ENCODE measurements at places on chromosomes 12 and 14.

- DNase-seq = peak; percentile 56
These were observed 714 bp upstream of the PSMC6 start for GRCh38 chr14:52706286-52706685.

DNA sequence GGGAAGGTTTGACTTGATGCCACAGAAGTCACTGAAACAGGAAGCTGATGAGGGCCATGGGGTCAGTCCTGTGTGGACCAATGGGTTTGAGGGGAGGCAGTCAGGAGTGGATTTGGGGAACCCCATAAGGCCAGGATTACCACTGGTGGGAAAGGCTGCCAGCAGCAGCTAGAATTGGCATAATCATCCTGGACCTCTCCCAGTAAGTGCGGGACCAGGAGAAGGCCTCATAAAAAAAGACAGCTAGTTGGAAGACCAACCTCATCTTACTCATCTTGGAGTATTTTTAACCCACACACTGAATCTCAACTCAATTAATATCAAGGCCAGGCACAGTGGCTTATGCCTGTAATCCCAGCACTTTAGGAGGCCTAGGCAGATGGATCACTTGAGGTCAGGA, 22.7 kb downstream of the TBX3 start:
- no peak for DNase-seq

DNA sequence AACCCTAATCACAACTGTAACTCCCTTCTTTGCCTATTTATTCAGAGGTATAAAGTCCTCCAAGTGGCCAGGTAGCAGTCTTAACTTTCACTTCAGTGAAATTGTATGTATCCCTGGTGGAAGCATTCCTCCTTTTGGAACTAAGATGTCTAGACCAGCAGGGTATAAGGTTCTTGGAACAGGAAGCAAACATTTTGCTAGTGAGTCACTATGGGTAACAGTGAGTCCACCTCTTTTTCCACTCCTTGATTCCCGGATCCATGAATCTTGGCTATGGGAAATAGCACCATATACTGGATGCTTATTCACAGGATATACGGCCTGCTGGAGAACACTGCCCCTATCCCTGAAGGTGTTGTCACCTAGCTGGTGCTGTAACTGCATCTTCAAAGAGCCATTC, 80.2 kb downstream of the KCNA5 start:
- no peak for DNase-seq

DNA sequence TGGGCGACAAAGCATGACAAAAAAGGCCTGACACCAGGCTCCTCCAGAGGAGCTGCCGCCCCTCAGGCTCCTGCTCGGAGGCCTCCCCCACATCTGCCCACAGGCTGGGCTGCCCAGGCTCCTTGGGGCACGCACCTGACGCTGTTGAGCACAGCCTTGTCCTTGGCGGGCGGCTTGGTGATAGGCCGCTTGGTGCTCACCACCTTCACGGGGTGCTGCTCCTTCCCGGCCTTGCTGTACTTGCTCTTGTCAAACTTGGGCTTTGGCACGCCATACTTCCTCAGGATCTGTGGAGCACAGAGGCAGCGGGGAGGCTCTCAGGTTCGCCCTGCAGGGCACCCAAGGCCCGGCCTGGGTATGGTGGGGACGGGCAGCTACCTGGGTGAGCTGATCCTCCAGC, 53.4 kb downstream of the TRAFD1 start:
- no peak for DNase-seq

DNA sequence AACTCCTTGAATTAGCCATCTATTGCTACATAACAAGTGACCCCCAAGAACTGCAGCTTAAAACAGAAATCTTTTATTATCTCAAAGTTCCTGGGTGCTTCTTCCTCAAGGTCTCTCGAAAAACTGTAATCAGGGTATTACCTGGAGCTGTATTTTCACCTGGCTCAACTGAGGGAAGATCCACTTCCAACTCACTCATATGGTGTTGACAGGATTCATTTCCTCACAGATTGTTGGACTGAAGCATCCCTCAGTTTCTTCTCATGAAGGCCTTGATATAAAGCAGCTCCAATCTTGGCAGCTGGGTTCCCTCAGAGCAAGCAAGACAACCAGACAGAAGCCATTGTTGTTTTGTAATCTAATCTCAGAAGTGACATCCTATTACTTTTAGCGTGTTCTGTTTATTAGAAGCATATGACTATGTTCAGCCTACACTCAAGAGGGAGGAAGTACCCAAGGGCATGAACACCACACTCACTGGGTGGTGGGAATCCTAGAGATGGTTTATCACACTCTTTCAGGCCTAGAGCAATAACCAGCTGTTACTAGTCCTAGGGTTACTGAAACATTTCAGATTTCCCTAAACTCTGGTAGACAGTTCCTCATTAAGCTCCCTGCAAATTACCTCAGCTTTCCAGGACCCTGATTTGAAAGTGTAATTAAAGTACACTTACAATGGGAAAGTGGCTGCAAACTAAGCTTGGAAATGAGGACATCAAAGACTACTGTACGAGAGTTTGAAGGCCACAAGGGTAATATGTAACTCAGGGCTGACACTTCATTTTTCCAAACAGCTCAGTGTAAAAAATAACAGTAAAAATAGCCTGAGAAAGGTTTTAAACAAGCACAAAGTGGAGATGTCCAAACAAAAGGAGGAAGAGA, 222.2 kb downstream of the SEC23A start:
- DNase-seq = no peak

DNA sequence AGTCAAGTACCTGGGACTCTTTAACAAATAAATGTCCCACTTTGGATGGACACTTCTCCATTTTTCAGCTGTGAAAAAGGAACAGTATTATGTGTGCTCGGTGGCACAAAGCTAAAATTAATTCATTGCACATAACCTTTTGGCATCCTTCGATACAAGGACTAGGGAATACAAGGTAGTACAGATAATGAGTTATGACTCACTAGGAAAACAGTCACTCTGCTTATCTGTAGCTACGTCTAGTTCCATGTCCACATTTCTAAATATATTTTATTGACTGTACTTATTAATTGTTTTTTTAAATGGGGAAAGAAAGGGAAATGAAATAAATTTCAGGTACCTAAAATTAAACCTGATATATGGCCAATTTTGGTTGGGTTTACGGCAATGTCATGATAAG, 35.2 kb upstream of the RIC8B start:
- DNase-seq = no peak

- DNase-seq = no peak
These were observed 40.6 kb upstream of the CDKN3 start for GRCh38 chr14:54356172-54356571.

DNA sequence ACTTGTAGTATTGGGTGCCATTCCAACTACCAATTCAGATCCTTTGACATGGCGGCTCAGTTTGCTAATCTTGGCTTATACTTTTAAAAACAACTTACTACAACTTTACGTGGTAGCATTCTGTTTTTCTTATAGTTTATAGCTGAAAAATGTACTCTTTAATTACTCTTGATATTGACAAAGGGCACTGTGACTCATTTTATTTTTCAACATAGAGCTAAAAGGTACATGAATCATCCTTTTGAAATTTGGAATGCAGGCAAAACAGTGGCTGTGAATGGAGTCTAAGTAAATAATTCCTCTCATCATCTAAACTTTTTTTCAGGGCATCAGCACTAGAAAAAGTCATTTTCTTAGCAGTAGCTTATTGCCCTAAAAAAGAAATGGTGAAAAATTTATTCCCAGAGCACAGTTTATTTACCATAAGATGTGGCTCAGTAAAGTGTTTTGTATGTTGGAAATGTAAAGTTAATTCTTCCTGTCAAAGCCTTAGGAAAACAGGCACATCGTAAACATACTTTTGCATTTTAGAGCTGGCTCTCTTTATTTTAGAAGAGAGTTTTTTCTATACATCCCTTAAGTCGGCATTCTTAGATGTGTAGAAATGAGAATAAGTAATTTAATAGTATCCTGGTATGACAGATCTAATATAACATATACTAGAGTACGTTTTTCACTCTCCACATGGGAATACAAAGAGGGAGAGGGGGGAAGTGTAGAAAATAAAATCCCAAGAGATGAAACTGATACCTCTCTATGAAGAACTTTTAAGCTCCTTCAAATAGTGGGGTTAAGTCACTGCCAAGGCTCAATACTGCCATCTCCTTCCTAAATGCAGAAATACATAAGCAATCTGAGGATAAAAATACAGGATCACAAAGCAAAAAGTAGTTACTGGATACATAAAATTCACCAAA, 55.2 kb downstream of the SLC25A21 start:
- no peak for DNase-seq

- no peak for DNase-seq
These were observed 1.7 kb upstream of the KLRG1 start for GRCh38 chr12:8987685-8988084.

DNA sequence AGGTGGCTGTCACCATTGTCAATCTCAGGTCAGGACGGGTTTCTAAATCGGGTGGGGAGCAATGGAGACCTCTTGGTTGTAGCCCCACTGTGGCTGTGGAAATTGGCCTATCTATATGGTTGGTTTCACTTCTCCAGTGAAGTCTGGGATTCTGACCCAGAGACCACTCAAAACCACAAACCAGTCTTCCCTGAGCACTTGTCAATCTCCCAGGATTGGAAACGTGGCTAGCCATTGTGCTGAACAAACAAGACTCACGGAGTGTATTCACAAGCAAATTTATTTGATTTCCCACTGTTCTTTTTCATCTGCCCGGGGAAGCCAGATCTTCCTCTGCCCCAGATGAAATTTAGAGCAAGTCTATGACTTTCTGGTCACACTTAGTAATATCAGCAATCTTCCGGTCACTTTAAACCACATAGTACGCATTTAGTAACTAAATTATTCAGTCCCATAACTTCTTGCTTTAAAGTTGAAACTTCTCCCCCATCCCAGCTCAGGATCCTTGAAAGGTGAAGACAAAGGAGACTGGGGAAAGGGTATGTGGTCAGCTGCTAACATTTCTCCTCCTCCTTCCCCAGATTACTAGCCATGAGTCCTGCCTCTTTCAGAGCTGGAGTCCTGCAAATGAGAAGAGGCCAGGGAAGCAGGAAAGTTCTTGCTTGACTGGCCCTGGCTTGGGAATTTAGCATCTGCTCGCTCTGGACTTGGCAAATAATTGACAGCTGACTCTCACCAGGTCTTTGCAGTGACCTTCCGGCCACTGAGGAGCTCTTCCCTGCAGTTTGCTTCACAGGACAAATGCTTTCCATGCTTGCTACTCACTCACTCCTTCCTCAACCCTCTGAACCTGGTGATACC, 123.2 kb upstream of the MAX start:
- no peak for DNase-seq

- DNase-seq = no peak
These were observed 25.1 kb downstream of the KCNC2 start for GRCh38 chr12:75184516-75184915.

DNA sequence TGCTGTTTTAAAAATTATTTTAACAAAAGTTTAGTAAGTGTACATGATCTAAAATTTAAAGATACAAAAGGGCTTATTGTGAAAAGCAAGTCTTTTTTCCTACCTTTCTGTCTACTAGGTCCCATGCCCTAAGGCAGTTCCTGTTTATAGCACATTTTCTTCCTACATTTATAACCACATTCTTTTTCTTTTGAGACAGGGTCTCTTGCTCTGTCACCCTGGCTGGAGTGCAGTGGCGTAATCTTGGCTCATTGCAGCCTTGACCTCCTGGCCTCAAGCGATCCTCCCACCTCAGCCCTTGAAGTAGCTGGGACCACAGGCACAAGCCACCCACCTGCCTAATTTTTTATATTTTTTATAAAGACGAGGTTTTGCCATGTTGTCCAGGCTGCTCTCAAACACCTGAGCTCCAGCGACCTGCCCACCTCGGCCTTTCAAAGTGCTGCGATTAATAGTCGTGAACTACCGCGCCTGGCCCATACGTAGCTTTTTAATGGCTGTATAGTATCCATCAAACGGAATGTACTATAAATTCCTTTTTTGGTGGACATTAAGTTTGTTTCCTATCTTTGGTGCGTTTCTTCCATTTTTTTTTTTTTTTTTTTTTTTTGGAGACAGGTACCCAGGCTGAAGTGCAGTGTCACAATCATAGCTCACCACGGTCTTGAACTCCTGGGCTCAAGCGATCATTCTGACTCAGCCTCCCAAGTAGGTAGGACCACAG, 20.9 kb downstream of the FRS2 start:
- DNase-seq = no peak

DNA sequence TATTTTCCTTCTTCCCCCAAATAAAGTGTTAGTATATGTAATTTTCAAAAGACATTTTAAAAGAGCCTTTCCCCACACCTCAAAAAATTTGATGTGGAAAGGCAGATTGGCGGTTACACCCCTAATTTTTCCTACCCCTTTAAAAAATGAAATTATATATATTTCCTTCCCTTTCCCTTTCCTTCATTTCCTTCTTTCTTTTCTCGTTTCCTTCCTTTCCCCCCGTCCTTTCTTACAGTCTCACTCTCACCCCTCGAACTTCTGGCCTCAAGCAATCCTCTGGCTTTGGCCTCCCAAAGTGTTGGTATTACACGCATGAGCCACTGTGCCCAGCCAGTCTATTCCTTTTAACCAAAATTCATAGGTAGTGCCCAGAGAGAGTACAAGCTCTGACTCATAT, 4.2 kb upstream of the UNC119B start:
- no peak for DNase-seq

DNA sequence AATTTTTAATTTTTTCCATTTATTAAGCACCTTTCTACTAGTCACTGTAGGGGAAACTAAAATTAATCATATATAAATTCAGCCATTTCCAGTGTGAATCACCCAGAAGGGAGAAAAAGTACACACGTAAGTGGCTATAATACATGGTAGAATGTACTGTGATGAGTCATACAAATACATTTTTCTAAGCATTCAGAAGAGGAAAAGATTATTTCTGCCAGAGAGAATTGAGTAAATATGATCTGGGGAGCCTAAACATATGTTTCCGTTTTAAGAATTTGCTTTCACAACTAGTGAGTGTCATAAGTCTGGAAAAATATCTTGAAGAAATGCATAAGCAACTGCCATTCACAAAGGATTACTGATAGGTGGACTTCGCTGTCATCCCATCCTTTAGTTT, 102.8 kb downstream of the TGFB3 start:
- no peak for DNase-seq

GRCh38 chr12:113347892-113348291, 10.5 kb upstream of the PLBD2 start:
- DNase-seq = no peak

- no peak for DNase-seq
These were observed 231.1 kb downstream of the CRADD start for GRCh38 chr12:93908264-93908663.

- DNase-seq = no peak
These were observed 141.3 kb upstream of the PLEKHG7 start for GRCh38 chr12:92561543-92561899.

- no peak for DNase-seq
These were observed 18.8 kb downstream of the PYM1 start for GRCh38 chr12:55908726-55909512.

- DNase-seq = no peak
These were observed 718.8 kb upstream of the TMEM132C start for GRCh38 chr12:127548123-127548553.

GRCh38 chr14:83646228-83646627, 1883.7 kb upstream of the FLRT2 start:
- DNase-seq = no peak

GRCh38 chr12:46459861-46460545, 87.4 kb upstream of the SLC38A2 start:
- no peak for DNase-seq

Data from stimulated activated CD4-positive, alpha-beta T cell treated with anti-CD3 and anti-CD28 coated beads, Interleukin-4, amount 100 ng/mL, for 4 hours (primary cell).